ENCODE measurements at places on chromosomes 11 and 22. TPM values are rescaled to one million over a fixed set of nuclear protein-coding genes. Genes with fewer than 3 reads are reported as not detected.

The OTOG gene
- total RNA-seq: not detected

The KRTAP5-1 gene
- not detected for total RNA-seq

The ACO2 gene
- 91.8 TPM for total RNA-seq

The CCDC73 gene
- not detected for total RNA-seq

The PKP3 gene
- 48.6 TPM for total RNA-seq

The TNRC6B gene
- total RNA-seq: 40.3 TPM

DNA sequence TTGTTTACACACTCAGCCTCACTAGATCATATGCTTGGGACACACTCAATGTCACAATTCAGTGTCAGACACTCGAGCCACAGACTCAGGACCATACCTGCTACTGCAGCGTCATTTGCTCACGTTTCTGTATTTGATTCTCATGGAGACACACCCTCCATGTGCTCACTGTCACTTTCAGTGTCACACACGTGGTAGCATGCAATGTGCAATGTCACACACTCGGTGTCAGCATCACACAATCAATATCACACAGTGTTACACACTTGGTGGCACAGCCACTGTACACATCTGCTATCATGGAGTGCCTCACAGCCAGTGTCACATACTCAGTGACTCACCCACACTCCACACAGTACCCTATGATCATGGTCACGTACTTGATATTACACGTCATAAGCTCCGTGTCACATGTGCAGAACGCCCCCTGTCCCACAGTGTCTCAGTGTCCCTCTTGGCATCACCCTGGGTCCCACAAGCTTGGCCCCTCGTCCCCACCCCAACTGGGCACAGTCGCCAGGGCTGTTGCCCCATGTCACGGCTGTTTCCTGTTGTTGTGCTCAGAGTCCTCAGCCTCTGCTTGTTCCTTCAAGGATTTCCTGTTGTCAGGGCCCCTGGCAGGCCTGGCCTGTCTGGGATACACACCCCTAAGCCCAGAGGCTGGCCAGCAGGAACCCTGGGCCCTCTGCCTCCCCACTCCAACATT lies 49.6 kb downstream of the PDE2A start:
- no peak for DNase-seq
- H3K36me3 ChIP-seq: no peaks in the 10 kb centered on the region
- H3K27ac ChIP-seq: no peak overlapping the region
- no peak overlapping the region for H3K4me3 ChIP-seq

DNA sequence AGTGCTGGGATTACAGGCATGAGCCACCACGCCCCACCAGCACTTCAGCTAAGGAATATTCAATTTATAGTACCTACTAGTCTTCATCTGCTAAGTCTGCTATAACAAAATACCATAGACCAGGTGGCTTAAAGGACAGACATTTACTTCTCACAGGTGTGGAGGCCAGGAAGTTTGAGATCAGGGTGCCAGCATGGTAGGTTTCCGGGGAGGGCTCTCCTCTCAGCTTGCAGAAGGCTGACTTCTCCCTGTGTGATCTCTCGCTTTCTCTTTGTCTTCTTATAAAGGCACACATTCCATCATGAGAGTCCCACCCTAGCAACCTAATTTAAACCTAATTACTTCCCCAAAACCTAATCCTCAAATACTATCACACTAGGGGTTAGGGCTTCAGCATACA lies 433.0 kb downstream of the INSC start:
- no peak overlapping the region for H3K27ac ChIP-seq
- no peaks in the 10 kb centered on the region for H3K4me1 ChIP-seq
- H3K27me3 ChIP-seq: no peaks in the 10 kb centered on the region
- no peaks in the 10 kb centered on the region for H3K36me3 ChIP-seq
- DNase-seq: no peak

DNA sequence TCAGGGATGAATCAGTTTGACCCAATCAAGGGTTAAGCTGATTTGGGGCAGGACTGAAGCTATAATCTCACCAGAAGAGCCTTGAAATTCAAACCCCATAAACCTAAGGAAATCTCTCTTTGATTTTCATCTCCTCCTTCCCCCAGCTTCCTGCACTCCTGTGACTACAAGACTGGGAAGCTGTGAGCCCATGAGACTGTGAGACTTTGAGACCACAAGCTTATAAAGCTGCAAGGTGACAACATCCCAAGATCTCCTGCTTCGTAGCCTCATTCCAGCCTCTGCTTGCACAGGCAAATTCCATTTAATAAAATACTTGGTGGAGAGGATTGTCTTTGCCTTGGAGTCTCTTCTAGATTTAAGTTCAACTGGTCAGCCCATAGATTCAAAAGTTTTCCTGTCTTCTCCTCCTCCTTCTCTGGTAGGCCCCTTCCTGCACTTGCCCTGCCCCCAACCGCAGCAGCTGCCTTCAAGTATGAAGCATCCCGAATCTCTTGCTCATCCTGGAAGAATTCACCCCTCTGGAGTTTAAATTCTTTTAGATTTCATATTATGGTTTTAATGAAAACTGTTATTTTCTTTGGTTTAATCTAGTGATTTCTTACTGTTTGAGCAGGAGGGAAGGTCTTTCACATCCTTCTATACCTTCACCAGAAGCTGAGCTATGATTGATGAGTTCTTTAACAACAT lies 42.1 kb downstream of the PAMR1 start:
- no peaks in the 10 kb centered on the region for H3K27me3 ChIP-seq
- H3K4me3 ChIP-seq: no peak overlapping the region
- H3K4me1 ChIP-seq: no peaks in the 10 kb centered on the region

DNA sequence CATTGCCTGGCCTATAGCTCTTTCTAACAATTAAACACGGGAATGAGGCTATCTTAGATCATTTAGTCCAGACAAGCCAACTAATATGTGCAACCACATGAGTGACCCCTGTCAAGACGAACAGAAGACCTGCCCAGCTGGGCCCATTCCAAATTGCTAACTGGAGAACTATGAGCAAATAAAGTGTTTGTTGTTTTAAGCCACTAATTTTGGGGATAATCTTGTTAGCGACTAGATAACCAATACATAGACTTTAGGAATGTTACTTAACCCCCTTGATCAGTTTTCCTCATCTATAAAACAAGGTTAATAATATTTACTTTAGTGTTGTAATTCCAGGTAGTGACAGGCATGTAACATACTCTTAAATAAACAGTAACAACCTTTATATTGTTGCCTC lies 848.3 kb downstream of the METTL15 start:
- H3K27me3 ChIP-seq: no peaks in the 10 kb centered on the region
- H3K36me3 ChIP-seq: no peaks in the 10 kb centered on the region
- no peak overlapping the region for H3K27ac ChIP-seq

DNA sequence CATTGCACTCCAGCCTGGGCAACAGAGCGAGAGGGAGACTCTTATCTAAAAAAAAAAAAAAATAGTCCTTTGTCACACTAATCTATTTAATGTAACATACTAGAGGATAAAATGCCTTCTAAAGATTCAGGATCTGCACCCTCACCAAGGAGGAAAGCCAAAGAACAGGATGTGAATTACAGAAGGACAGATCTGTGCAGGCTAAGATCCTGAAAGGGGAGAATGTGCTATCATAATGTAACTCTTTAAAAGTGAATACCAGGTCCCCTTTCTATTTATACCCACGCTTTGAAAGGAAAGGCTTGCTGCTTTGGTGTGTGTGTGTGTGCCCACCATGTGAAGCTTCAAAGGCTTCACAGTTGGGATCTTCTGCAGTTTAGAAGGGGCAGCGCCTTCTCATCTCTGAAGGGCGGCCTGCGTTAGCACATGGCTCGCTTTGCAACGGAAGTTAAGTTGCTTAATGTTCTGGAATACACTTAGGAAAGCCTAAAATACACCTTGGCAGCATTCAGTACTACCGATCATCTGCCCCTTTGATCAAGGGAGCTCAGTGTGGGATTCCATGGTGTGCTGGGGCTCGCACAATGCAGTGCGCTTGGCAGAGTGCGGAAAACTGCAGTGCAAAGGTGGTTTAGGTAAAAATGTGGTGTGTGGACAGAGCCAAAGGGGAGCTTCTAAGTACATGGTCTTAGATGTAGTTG lies 6.8 kb downstream of the CECR2 start:
- no peak for DNase-seq
- no peak overlapping the region for H3K27ac ChIP-seq
- H3K4me1 ChIP-seq: peaks cover under 1% of the 10 kb centered on the region
- no peak overlapping the region for H3K4me3 ChIP-seq

DNA sequence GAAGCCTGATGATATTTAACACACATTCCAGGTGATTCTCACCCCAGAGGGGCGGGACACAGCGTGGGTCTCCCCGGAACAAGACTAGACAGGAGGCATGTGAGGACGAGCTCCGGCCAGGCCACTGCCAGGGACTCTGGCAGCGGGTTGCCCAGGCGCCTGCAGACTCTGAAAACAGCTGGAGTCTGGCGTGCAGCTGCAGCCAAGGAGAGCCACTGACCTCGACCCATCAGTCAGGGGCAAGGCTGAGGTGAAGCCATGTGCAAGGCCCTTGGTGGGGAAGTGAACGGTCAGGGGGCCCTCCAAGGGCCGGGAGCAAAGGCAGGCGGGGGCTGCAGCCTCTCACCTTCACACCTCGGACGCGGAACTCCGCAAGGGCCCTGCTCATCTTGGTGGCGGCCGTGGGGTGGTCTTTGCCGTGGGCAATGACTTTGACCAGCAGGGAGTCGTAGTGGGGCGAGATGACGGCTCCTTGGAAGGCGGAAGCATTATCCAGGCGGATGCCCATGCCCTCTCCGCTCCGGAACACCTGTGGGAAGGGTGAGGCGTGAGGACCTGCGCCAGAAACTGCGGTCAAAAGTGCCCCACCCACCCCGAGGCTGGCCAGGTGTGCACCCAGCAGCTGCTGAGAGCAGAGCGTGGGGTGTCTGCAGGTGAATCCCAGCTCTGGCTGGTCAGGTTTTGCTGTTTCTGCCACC lies 6.7 kb downstream of the LRFN4 start:
- peaks cover 15% of the 10 kb centered on the region for H3K36me3 ChIP-seq
- no peaks in the 10 kb centered on the region for H3K27me3 ChIP-seq

DNA sequence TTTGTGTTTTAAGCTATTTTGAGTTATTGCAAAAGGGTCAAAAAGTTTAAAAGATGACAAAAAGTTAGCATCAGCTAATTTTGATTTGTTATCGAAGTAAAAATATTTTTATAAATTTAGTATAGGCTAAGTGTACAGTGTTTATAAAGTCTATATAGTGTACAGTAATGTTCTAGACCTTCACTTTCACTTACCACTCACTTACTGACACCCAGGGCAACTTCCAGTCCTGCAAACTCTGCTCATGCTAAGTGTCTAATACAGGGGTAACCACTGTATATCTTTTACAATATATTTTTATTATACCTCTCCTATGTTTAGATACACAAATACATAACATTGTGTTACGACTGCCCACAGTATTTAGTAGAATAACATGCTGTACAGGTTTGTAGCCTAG lies 59.7 kb downstream of the PDGFD start:
- no peak overlapping the region for H3K4me3 ChIP-seq
- H3K36me3 ChIP-seq: no peaks in the 10 kb centered on the region
- no peaks in the 10 kb centered on the region for H3K4me1 ChIP-seq

GRCh38 chr22:26320447-26320846 lies 108.6 kb upstream of the ASPHD2 start:
- no peaks in the 10 kb centered on the region for H3K36me3 ChIP-seq
- no peaks in the 10 kb centered on the region for H3K4me1 ChIP-seq
- H3K27ac ChIP-seq: no peak overlapping the region
- no peak for DNase-seq
- no peak overlapping the region for H3K4me3 ChIP-seq

DNA sequence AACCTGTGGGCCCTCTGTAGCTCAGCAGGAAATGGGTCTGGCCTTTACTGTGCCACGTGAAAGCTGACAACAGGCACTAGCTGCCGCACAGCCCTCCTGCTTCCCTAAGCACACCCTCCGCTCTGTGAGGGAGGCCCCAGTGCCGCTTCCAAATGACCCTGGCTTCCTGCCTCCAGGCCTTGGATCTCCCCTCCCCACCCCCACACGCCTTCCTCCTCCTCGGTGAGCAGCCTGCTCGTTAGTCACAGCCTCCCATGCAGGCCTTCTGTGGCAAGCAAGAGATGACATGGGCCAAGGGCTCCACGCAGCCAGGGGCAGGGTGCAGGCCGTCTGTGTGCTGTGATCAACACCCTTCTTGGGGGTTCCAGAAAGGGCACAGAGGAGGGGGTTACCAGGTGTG lies 15.3 kb upstream of the RASL10A start:
- peak; percentile 53 for DNase-seq
- no peak overlapping the region for H3K27ac ChIP-seq
- H3K27me3 ChIP-seq: no peaks in the 10 kb centered on the region
- H3K36me3 ChIP-seq: peaks cover 97% of the 10 kb centered on the region
- no peak overlapping the region for H3K4me3 ChIP-seq
- H3K4me1 ChIP-seq: no peaks in the 10 kb centered on the region

- no peak overlapping the region for H3K4me3 ChIP-seq
- no peaks in the 10 kb centered on the region for H3K36me3 ChIP-seq
- no peak overlapping the region for H3K27ac ChIP-seq
- peaks cover 13% of the 10 kb centered on the region for H3K27me3 ChIP-seq
- H3K4me1 ChIP-seq: peaks cover 10% of the 10 kb centered on the region
These were observed 37.2 kb downstream of the MUC5B start for GRCh38 chr11:1260023-1260501.

DNA sequence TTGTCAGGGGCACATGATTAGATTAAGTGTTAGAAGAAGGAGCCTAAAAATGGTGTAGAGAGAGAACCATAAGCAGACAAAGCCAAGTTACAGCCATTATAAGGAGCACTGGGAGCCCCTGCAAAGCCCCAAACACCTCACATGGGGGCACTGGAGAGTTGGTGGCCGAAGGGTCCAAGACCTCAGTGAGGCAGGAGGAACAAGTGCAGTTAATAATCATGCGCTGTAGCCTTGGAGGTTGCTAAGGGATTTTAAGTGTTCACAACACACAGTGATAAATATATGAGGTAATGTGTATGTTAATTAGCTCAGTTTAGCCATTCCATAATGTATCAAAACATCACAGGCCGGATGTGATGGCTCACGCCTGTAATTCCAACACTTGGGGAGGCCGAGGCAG lies 54.4 kb upstream of the JAM3 start:
- H3K36me3 ChIP-seq: no peaks in the 10 kb centered on the region
- H3K27me3 ChIP-seq: peaks cover 19% of the 10 kb centered on the region
- H3K27ac ChIP-seq: no peak overlapping the region
- no peak for DNase-seq
- H3K4me1 ChIP-seq: no peaks in the 10 kb centered on the region

GRCh38 chr11:2825889-2826678 lies 59.5 kb downstream of the CDKN1C start:
- H3K27me3 ChIP-seq: no peaks in the 10 kb centered on the region
- DNase-seq: peak; percentile 76
- H3K4me3 ChIP-seq: no peak overlapping the region
- no peaks in the 10 kb centered on the region for H3K36me3 ChIP-seq
- H3K4me1 ChIP-seq: peaks cover 16% of the 10 kb centered on the region
- peak overlapping the region; percentile 84 for H3K27ac ChIP-seq

All from left lung (tissue), 14 donors.